ENCODE measurements at places on chromosomes 1 and 21.

GRCh38 chr1:94120570-94120901 lies 412 bp downstream of the ABCA4 start:
- DNase-seq: no peak

GRCh38 chr21:46610018-46610701 lies 5.3 kb upstream of the S100B start:
- no peak for DNase-seq

- DNase-seq: no peak
Observed at GRCh38 chr1:44714944-44715571, 15.9 kb downstream of the RNU5D-1 start.

GRCh38 chr1:45246760-45247159 lies 40.4 kb upstream of the ZSWIM5 start:
- DNase-seq: no peak

DNA sequence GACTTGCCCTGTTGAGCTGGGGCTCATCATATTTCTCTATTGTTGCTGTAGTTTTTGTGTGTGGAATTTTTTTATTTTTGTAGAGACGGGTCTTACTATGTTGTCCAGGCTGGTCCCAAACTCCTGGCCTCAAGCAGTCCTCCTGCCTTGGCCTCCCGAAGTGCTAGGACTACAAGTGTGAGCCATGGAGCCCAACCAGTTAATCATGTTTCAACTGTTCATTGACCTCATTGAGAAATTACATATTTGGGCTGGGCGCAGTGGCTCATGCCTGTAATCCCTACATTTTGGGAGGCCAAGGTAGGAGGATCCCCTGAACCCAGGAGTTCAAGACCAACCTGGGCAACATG lies 9.2 kb upstream of the PKNOX1 start:
- no peak for DNase-seq

GRCh38 chr1:204151552-204152309 lies at the start of gene ETNK2:
Gene ETNK2, minus strand, starts transcription at chr1:204152044. Its CDS starts 192 bp downstream, at chr1:204151852.
- peak; percentile 39 for DNase-seq

DNA sequence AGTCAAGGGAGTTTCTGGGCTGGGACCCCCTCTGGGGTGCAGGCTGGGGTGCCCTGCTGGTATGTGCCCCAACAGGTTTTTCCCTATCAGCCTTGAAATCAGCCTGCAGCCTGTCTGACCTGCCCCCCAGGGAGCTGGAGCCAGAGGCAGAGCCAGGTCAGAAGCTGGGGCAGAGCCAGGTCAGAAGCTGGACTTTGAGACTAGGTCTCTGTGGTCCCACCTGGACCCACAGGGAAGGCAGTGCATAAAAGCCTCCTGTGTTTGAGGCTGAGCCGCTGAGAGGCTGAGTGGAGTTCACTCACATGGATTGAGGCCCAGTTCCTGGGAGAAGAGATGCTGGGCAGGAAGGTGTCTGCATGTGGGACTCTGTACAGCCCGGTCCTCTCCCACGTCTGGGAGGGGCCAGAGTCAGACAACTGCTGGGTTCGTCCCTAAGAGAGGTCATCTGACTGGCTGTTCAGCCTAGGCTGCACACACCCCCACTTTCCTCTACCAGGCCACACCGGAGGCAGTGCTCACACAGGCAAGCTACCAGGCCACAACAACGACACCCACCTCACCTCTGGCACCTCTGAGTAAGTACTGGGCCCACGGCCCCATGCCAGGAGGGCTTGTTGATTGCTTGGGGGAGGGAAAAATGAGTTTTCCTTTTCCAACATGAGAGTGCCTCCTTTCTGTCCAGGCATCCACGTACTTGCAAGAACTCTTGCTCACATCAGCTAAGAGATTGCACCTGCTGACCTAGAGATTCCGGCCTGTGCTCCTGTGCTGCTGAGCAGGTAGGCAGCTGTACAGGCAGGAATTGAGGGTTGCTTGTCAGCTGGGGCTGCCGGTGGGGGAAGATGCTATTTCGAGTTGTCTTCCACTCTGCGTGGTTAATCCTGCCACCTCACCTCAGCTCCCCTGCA lies at the start of gene ANXA9:
ANXA9 (plus strand) TSS at position 488 of the 908 bp plus-strand sequence. CDS start 814 bp downstream, outside the sequence.
- no peak for DNase-seq

- no peak for DNase-seq
Observed at GRCh38 chr1:57188168-57188567, 222.4 kb upstream of the C8B start.

DNA sequence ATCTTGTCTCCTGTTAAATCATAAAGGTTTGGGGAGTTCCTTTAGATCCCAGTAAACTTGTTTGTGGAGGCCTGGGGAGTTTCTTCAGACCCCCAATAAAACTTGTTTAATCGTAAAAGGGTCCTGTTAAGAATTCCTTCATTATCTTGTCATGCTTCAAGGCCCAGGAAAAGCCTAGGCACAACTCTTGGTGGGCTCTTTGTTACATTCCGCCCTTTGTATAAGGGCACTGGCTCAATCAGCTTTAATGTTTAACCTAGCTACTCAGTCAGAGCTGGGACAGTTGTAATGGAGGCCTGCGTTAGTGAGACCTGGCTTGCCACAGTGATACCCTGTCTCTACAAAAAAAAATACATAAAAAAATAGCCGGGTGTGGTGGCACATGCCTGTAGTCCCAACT lies 77.2 kb downstream of the MPZL1 start:
- no peak for DNase-seq

GRCh38 chr1:81505831-81506230 lies 294.9 kb upstream of the ADGRL2 start:
- no peak for DNase-seq

- DNase-seq: no peak
Observed at GRCh38 chr1:12338017-12338416, 108.2 kb downstream of the VPS13D start.

- DNase-seq: no peak
Observed at GRCh38 chr1:29961293-29962059, 725.2 kb downstream of the PTPRU start.

GRCh38 chr1:187605736-187606135 lies 777.0 kb downstream of the PLA2G4A start:
- no peak for DNase-seq

DNA sequence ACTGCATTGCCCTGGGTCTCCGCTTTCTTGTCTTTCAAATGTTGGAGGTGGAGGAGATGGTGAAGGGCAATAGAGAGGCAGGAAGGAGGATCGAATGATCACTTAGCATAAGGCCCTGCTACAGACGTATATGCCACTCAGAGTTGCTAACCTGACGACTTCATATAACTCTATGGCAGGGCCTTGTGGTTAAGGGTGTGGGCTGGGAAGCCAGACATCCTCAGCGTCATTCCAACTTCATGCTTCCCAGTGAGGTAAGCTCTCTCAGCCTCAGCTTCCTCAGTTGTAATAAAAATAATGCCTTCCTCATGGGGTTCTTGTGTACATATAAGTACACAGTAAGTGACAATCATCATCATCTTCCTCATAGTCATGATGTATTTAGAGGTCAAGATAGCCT lies 54.6 kb downstream of the CASQ2 start:
- no peak for DNase-seq

DNA sequence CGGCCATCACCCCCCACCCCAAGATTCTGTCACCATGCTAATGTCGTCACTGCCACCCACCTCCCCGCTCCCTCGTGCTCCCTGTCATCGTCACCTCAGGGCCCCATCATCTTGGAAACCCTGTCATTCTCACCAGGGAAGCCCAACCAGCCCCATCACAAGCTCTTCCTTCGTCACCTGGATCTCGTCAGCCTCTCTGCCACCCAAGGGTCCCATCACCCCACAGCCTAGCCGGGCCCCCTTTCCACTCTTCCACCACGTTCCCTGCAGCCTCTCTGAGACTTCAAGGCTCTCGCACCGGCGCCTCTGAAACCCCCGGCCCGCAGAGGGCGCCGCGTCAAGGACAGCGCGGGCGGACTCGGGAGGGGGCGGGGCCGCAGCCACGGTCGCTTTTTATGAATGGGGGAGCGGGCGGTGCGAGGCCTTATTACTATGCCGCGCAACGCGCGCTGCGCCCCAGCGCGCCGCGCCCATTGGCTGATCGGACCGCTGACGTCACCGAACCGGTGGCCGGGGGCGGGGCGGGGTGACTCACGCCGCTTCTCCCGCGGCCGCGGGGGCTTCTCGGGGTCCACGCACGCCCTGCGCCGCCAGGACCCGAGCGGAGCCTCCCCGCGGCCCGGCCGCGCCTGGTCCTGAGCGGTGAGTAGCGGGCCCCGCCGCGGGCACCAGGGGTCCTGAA lies at the start of gene GPR3:
GPR3 (plus strand) TSS at position 527 of the 682 bp plus-strand sequence. CDS start 1,177 bp downstream, outside the sequence.
- peak; percentile 86 for DNase-seq

DNA sequence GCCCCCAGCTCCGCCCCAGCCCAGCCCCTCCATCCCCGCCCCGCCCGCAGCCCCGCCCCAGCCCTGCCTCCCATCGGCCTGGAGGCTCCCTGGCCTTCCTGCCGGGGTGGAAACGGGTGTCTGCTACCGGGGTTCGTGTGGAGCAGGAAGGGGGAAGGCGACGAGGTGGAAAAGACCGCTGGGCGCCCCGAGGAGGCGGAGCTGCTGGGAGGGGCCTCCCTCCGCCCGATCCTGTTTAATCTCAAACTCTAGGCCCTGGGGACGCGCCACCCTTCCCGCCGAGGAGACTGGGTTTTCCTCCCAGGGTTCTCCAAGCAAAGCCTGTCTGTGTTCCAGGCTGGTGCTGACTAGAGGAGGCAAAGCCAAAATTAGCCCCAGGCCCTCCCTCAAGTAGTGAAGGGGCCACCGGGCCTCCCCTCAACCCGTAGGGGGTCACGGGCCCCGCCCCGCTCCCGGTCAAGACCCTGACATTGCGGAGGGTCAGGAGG lies 16.2 kb upstream of the TTLL10 start:
- DNase-seq: peak; percentile 47

DNA sequence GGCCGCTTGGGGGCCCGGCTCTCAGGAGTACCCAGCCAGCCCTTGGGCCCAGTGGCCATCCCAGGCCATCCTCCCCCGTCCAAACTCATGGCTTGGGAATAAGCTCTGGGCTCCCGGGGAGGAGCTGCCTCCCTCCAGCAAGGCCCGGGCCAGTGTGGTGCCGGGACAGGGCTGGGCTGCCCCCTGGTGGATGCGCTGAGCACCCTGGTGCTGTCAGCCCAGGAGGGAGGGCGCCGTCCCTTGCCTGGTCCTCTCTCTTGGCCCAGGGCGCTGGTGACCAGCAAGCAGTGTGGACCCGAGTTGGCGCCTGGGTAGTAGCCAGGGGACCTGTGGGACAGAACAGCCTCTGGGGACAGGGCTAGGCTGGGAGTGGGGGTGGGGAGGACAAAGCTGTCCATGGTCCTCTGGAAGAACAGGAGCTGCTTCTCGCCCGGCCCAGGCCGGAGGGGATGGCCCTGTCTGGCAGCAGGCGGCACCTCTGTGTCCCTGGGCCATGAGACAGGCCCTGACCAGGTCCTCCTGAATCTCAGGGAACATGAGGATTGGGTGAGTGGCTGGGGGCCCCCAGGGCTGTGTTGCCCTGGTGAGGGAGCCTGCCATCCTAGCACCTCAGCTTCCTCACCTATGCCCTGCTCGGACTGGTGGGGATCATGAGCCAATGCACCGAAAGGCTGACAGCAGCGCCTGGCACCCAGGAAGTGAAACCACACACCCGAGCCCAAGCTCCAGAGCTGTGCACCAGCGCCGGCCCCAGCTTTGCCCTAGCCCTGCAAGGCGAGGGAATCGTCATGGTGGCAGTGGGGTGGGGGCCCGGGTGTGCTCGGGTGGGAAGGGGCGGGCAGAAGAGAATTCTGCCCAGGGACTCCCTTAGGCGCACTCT lies 9.4 kb downstream of the MORN1 start:
- peak; percentile 69 for DNase-seq

DNA sequence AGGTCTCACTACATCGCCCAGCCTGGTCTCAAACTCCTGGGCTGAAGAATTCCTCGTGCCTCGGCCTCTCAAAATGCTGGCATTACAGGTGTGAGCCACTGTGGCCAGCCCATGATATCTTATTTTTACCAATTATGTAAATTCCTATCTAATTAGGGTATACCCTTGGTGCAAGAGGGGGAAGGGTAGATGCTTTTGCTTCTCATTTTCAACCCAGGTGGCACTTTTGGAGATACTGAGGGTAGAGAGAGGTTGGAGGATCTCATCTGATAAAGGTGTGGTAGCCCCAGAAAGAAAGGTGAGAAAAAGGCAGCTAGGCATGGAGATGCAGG lies 17.4 kb downstream of the ENSA start:
- no peak for DNase-seq

- no peak for DNase-seq
Observed at GRCh38 chr1:89295187-89295586, 22.5 kb upstream of the GBP5 start.

- peak; percentile 30 for DNase-seq
Observed at GRCh38 chr1:48498096-48498791, 26.2 kb upstream of the SPATA6 start.

- no peak for DNase-seq
Observed at GRCh38 chr1:111818081-111818480, 62.4 kb downstream of the DDX20 start.

DNA sequence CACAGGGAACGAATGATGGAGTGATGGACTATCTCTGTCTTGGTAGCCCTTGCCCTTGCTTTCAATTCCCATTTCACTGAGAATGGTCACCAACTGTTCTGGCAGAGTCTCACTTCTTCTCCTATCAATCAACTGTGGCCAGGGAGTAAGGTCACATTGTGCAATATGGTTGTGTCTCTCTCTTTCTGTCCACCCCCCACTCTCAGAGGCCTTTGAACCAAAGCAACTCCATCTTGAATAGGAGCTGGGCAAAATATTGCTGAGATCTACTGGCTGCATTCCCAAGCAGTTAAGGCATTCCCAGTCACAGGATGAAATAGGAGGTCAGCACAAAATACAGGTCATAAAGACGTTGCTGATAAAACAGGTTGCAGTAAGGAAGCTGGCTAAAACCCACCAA lies 36.7 kb downstream of the NTMT2 start:
- no peak for DNase-seq

DNA sequence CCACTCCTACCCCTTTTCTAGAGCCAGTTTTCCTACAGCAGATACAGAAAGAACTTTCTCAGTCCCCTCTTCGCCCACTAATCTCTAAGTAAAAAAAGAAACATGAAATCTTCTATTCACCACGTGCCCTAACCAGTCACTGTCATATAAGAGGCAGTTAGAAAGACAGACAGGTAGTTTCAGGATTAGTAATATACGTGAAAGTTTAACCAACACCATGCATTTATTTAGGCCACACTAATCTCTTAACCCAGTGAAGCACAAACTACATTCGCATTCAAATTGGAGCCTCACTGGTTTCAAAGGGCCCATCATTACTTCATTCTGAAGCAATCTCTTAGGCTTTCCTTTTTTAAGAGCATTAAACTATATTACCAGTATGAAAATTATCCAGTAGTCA lies 10.1 kb downstream of the GPATCH2 start:
- no peak for DNase-seq

DNA sequence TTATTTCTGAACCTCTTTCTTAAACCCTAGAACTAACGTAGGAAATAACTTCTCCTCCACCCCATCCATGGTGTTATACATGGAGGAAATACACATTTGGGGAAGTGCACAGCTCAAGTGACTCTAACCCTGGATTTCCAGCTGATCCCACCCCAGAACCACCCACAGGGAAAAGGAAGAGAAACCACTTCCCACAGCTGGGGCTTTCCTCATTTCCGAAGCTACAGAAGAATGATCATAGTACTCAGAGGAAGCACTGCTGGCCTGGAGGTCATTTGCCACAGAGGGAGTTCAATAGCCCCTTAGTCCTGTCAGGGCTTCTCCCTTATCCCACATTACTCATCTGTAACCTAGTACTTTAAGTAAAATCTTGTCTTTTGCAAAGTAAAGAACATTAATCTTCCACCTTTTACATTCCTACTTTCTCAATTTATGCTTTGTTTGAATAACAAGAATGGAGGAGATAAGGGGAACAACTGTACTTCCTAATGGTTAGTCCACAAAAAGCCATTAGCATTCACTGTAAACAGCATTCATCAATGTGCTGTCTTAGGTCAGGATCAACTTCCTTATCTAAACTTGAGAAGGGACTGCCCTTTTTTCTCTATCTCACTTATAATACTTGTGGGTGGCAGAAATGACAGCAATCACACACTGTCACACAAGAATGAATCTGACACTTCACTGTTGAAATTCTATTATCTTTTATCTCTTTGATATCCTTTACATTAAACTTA lies 63.0 kb upstream of the RGS1 start:
- no peak for DNase-seq

Data from stimulated activated CD4-positive, alpha-beta T cell treated with anti-CD3 and anti-CD28 coated beads, Interleukin-15, amount 100 ng/mL, for 1 hour (primary cell).